ENCODE measurements at places on chromosomes 6 and 20.

GRCh38 chr20:62628691-62629090 is 13.6 kb upstream of the SLCO4A1 start:
- DNase-seq = no peak

- DNase-seq = no peak
Measured at GRCh38 chr6:8707956-8708772, 272.8 kb upstream of the SLC35B3 start.

DNA sequence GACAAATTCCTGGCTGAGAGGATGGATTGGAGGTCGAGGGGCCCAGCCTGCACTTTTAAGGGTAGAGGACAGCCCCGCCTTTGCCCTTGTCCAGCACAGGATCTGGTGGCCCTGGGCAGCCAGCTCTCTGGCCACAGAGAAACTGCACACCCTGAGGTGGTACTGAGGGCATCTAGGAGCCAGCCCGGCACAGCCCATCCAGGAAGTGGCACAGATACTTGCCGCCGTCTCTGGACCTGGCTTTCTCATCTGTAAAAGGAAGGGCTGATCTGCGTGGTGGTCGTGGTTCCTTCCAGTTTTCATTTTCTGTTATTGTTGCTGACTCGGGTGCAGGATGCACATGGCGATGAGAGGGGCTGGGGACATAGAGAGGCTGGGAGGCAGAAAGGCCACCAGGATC is 16.0 kb upstream of the SLC22A7 start:
- DNase-seq = no peak

DNA sequence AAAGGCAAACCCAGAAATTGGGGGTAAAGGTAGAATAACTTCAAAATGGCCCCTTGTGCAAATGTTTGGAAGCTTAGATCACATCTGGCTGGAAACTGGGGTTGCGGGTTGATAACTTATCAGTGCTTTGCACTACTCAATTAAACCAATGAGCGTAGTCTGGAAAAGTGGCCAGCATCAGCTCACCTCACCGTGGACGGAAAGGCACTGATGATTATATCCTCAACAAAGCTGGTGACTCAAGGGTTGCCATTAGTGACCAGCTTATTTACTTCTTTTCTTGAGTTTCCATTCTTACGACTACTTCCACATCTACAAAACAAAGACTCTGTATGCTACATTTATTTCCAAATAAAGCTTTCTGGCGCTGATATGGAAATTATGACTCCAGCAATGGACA is 198.5 kb upstream of the HEY2 start:
- no peak for DNase-seq

- DNase-seq = no peak
Measured at GRCh38 chr20:21796059-21796458, 90.6 kb downstream of the PAX1 start.

DNA sequence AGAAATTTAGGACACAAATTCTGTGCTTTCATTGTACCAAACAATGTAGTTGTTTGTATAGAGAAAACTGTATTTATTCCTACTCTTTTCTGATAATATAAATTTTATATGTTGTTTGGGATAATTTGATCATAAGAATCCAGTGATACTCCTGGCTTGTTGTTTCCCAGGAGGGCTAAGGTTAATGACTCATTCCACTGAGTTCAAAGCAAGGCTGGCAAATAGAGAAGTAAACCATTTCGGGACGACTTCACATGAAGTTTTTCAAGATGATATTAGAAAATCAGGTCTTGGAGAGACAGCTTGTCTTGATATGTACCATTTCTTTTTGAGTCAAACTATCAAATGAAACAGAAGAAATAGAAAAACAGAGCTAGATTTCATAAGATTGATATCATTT is 326.1 kb upstream of the CNR1 start:
- no peak for DNase-seq

GRCh38 chr20:13913131-13913530 is 77.3 kb downstream of the SEL1L2 start:
- no peak for DNase-seq

GRCh38 chr6:136757150-136757549 is 35.1 kb downstream of the MAP3K5 start:
- DNase-seq = no peak

- no peak for DNase-seq
Measured at GRCh38 chr6:155980014-155980767, 524.6 kb upstream of the NOX3 start.

GRCh38 chr6:12208190-12208589 is 82.0 kb upstream of the EDN1 start:
- no peak for DNase-seq

DNA sequence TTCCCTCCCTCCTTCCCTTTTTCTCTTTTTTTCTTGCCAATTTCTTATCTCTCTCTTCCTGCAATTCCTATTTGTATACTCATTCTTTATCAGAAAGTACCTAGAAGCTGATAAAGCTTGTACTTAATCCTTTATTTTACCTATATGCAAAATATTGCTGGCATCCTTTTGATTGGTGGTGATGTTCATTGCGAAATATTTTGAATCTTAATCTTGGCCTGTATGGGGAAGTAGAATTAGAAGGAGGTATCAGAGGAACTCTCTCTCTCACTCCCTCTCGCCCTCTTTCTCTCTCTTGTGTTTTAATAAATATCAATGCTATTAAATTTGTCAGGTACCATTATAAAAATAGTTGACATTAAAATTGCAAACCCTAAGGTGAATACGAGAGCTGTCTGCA is 52.8 kb downstream of the UST start:
- DNase-seq = no peak

GRCh38 chr6:8829296-8829695 is 394.0 kb upstream of the SLC35B3 start:
- DNase-seq = no peak

GRCh38 chr6:136137008-136137692 is 113.0 kb downstream of the MTFR2 start:
- DNase-seq = no peak

GRCh38 chr6:14748679-14749078 is 497.2 kb upstream of the JARID2 start:
- no peak for DNase-seq

DNA sequence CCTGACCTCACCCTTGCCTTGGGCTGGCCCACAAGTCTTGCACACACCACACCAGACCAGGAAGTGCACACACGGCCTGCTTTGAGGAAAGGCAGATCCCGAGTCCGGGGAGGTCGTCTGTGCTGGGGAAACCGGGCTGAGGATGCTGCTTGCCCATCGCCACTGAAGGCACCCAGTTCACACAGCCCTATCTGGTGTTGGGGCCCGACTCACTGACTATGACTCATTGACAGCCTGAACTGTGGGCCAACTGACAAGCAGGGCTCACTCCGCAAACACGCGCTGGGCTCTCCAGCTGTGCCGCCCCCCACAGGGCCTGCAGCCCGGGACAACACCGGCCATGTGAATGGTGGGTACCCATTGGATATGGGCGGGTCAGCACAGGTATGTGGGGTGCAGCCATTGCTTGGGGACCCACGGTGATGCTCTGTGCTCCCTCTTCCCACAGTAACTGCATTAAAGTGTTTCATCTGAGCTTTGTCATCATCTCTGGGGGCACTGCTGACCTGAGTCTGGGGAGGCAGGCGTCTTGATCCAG is 1.6 kb downstream of the SAMD10 start:
- DNase-seq = peak; percentile 46

DNA sequence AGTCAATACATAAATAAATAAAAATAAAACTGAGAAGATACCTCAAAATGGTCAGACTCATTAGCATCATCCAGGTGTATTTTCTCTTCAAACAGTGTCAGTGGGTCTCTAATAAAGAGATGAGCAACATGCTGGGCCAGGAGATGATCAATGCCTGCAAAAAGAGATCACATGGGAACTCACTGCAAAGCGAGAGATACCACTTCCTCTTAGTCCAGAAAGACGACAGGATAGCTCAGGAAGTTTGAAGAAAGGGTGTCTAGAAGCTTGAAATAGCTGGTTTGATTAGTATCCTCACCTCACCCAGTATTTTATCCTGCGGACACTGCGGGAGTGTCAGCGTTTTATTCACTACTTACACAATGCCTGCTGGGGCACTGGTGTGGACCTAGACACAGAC is 38.0 kb downstream of the GCLC start:
- DNase-seq = no peak

DNA sequence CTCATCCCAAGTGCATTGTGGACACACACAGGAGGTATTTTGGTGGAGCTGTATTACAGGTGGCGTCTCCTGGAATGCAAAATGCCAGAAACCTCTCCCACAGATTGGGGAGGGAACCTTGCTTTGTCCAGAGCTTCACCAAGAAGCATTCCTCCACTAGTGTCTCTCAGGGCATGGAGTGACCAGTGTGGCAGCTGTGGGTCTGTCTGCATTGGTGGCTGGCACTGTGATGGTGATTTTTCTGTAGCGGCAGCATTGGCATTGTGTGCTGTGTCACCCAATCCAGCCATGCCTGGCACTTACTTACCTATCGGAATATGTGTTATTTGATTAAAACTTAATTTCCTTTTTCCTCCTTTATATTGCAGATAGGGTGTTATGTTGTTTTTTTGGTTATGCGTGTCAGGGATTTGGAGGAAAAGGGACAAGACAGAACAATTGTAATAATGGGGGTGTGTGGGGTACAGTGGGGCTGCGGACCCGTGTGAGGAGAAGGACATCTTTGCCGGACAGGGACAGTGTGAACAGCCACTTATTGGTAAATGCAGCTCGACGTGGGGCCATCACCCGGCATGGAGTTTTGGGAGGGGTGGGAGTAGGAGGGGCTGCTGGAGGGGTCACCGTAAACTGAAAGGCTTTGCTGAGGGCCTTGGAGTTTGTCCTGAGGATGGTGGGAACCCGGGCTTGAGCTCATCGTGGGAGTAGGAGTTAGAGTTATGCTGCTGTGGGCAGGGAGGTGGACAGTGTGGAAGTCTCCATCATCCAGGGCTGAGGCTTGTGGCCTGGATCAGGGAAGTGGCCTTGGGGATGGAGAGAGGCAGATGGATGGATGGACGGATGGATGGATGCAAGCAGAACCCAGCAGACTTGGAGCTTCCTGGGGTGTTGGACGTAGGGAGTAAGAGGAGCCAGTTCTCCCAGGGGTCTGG is 105.0 kb downstream of the SYCP2 start:
- DNase-seq = no peak

- DNase-seq = no peak
Measured at GRCh38 chr6:106804346-106805335, 169.9 kb downstream of the CD24 start.

DNA sequence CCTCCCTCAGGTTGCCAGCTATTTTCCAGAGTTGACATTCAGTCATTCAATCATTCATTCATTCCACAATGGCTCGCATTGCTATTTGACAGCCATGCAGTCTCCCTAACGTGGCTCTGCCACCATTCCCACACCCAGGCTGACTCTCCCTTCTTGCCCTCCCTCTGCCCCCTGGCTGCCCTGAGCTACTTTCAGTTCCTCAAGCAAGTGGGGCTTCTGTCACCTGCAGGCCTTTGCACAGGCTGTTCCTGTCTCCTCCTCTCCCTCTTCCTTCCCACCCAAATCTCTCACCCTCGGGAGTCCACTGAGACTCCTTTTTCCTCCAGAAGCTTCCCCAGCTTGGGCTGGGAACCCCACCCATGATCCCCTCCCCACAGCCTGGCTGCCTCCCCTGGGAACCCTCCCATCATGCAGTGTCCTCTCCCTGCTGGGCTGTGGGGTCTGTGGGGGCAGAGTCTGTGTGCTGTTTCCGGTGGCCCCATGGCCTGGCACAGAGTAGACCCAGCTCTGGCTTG is 2.6 kb downstream of the PACSIN1 start:
- no peak for DNase-seq

DNA sequence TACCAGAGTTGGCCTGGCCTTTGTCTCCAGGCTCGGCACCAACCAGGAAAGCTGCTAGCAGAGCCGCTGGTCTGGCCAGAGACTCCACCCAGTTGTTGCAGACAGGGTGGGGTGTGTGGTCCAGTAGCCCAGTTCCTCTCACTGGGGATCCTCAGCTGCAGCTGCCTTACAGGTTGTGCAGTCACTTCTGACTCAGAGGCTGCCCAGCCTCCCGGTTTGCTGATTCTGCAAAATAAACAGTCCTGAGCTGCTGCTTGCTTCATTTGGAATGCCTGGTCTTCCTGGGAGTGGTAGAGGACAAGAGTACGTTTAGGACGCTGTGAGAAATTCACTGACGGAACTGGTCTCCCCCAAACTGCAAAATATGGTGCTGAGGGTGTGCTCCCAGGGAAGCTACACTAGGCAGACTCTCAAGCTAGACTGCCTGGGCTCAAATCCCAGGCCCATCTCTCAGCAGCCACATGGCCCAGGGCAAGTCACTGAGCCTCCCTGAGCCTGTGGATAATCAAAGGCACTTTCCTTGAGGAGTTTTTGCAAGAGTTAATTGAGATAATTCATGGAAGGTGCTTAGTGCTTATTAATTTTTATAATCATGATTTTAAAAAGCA is 246.1 kb downstream of the TFAP2C start:
- DNase-seq = no peak

DNA sequence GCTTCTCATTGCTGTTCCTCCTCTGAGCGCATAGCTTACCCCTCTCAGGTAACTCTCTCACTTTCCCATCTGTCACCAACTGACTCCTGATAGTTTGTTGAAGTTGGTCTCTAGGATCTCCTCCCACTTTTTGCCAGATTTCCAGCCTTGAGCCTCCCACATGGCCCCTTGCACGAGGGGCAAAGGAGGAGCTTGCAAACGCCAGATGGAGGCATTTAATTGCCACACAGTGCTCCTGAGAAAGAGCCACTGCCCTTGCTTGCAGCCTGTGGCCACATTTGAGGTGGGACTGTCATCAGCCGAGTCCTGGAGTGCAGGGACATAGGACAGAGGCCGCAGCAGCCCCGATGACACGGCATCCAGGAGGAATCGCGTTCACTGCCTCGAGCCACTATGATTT is 348.7 kb downstream of the SMOC2 start:
- no peak for DNase-seq

DNA sequence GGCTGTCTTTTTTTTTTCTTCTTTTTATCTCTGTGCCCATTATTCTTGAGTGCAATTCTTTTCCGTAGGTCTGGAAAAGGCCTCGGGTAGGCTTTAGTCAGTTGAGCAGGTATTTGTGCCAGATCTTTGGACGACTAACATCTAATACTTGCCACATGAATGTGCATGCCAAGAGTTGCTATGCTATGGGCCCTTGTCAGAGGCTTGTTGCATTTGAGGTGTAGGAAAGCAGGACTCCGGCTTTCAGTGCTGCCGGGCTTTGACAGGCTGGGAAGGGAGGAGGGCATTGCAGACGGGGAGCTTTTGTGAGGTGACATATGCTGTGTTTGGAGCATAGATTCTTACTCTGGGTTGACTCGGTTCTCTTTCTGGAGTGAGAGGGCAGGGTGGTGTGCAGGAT is 10.2 kb downstream of the LRRC1 start:
- no peak for DNase-seq

- DNase-seq = no peak
Measured at GRCh38 chr20:13841206-13841605, 56.4 kb downstream of the NDUFAF5 start.

GRCh38 chr20:23387118-23387443 is 25.1 kb downstream of the GZF1 start:
- DNase-seq = no peak

- DNase-seq = no peak
Measured at GRCh38 chr6:131851049-131851769, 43.4 kb downstream of the ENPP1 start.

GRCh38 chr6:111980971-111981840 is 72.7 kb upstream of the CCN6 start:
- DNase-seq = no peak

GRCh38 chr6:5351552-5352210 is 90.4 kb downstream of the FARS2 start:
- DNase-seq = no peak

Measured in stimulated activated CD8-positive, alpha-beta memory T cell treated with anti-CD3 and anti-CD28 coated beads, Interleukin-4, amount 100 ng/mL, for 4 hours (primary cell).